ENCODE measurements at places on chromosomes 2 and 18.

DNA sequence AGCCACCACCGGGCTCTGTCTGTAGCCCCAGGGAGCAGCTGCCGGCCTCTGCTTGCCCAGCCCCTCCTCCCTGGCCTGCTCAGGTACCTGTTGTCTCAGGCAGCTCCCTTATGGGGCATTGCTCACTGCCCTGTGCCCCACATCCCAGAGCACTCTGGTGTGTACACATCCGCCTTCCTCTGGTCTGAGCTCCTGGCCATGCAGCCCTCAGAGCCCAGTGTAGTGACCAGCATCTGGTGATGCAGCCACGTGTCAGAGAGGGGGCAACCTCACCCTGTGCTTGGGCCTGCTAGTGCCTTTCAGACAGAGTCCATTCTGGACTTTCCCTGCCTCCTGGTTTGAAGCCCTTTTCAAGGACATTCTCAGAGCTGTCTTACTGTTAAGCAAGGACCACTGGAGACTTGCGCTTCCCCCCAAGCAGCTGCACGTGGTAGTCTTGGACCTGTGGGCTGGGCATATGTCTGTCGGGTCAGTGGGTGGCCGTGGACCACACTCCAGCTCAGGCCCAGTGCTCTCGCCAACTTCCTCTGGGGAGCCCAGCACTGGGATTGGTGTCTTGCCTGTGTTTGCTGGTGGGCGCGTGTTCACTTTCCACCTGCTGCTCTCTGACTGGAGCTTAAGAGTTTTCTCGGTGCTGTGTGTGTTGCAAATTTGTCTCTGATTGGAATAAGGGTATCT lies 30.7 kb downstream of the DGKD start:
- no peak for DNase-seq

DNA sequence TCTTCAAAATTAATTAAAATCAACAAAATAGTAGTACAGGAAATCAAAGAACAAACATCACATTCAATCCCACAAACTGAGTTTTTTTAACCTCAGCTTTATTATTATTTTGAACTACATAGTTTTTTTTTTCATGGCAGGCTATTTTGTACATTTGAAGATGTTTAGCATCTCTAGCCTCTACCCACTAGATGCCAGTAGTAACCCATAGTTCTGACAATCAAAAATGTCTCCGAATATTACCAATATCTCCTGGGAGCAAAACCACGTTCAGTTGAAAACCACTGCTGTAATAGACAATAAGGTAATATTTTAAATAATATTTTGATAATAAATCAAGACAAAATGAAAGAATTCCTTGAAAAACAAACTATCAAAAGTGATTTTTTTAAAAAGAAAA lies 702.6 kb upstream of the LRRTM1 start:
- no peak for DNase-seq

DNA sequence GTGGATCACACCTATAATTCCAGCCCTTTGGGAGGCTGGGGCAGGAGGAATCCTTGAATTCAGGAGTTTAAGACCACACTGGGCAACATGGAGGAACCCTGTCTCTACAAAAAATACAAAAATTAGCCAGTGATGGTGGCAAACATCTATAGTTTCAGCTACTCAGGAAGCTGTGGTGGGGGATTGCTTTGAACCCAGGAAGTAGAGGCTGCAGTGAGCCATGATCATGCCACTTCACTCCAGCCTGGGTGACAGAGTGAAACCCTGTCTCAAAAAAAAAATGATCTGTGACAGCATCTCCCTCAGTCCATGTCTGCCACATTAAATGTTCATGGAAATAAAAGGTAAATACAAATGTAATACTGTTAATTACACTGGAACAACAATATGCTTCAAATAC lies 121.4 kb upstream of the COL5A2 start:
- DNase-seq = peak; percentile 62

- peak; percentile 41 for DNase-seq
Observed at GRCh38 chr2:86297382-86298147, 39.9 kb downstream of the REEP1 start.

DNA sequence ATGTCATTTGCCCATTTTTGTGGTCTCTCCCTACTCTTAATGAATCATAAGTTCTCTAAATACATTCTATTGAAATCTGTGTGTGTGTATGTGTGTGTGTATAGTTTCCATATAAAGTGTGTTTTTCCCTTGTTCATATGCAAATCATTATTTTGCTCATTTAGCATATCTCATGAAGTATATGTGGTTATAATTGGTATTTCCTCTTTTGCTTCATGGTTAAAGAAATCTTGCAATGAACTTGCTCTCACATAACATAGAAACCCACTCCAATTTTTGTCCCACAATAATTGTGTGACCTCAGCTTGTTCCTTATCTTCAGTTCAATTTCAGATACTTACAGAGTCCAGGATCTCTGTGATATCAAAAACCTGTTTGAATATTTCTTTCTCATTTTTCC lies 1.2 kb downstream of the CPO start:
- DNase-seq = no peak

Data from activated CD4-positive, alpha-beta memory T cell treated with anti-CD3 and anti-CD28 coated beads for 36 hours (primary cell).